Midbrain (tissue), 1 donor: ENCODE measurements at places on chromosomes 6 and 20.

GRCh38 chr6:116578335-116578734, 7.0 kb downstream of the RWDD1 start:
- DNase-seq = no peak

DNA sequence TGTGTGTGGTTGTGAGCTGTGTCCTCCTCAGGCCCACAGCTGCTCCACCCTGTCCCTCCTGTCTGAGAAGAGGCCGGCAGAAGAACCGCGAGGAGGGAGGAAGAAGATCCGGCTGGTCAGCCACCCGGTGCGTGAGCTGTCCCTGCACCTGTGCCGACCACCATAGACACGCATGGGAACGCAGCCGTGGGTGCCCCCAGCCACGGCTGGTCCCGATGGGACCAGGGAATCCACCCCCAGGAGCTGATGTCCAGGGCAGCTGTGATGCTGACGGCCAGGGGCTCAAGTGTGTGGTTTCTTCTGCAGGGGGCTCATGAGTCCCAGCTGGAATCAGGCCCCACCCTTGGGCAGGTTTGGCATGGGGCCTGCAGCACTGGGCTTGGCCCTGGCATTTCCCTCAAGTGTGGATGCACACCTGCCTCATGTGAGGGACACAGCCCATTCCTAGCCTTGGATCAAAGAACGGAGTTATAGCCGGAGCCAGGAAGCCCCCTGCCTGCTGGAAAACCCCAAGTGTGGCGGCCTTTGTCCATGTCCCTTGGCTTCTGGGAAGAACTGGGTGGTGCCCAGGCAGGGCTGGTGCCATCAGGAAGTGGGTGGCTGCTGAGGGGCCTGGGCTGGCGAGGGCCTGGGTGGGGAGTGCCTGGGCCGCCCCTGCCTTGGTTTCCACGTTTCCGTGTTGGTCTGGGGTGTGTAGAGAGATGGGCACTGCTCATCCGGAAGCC, 4.6 kb upstream of the TNFRSF6B start:
- DNase-seq = no peak

- no peak for DNase-seq
Observed at GRCh38 chr20:44496976-44497375, 21.3 kb downstream of the TTPAL start.

DNA sequence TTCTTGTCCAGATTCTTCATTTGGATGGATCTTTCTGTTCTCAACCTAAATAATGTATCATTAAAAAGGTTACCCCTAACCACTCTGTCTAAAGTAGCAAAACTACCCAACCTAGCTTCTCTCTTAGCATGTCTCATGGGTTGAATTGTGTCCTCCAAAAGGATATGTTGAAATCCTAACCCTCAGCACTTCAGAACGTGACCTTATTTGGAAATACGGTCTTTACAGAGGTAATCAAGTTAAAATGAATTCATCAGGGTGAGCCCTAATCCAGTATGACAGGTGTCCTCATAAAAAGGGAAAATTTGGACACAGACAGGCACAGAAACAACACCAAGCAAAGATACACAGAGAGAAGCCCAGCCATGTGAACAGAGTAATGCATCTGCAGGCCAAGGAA, 6.1 kb upstream of the FRK start:
- no peak for DNase-seq

DNA sequence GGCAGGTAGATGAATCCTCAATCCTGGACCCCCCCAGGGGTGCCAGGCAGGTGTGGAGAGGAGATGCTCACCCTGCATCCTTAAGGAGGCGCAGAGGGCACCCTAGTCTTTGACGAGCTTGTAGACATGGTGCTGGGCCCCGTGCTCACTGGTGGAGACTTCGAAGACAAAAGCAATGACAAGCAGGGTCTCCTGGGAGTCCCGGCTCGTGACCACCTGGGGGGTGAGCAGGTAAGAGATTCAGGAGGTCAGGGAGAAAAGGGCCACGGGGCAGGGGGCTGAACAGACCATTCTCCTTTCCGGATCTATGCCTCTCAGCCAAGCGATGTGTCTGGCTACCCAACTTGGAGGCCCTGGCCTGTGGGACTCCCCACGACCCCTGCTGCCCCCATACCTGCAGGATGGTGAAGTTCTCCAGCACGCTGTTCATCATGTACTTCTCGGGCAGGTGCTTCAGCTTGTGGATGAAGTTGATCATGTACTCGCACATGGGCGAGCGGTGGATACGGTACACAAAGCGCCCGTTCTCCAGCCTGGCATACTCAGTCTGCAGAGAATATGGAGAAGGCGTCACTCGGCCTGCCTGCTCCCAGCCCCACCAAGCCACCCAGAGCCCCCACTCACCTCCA, 6.9 kb downstream of the RPL10A start:
- no peak for DNase-seq

GRCh38 chr6:38503960-38504682, 135.6 kb downstream of the BTBD9 start:
- DNase-seq = no peak

DNA sequence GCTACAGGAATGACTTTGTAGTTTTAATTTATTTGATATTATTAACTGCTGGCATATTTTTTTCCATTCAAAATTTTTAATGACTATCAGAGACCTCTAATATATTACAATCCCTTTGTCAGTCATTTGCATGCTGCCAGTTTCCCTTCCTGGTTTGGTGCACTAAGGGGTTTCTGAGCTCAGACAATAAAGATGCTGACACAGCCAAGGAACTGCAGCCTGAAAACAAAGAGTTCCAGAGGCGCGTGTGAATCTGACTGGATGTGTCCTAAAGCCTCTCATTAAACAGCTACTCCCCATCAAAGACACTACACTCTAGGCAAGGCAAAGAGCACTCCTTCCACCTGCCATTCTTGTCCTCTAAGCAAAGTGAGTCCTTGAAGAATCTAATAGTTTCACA, 116.8 kb upstream of the DST start:
- DNase-seq = peak; percentile 44

DNA sequence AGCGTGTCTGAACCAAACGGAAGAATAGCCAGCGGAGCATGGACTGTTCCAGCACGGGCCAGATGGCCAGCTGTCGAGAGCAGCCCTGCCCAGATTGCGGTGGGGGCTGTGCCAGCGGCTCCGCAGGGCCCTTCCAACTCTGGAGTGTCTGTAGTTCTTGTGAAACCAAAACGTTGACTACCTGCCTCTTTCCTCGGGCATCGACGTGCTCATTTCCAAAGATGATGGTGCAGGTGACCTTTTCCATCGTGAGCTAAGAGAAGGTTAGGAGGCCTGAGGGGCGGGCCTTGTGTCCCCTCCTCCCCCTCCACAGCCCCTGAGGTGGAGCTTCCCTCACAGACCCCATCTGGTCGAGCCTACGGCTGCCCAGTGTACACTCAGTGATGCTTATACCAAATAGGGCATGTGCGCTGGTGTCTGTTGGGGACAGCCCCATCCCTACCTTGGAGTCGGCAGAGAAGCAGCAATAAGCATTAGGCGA, 12.9 kb upstream of the C20orf144 start:
- DNase-seq = peak; percentile 47
